ENCODE measurements at places on chromosomes 7 and 10.

- DNase-seq, result no peak
Observed at GRCh38 chr10:88089498-88089897, 226.1 kb downstream of the PTEN start.

- DNase-seq, result no peak
Observed at GRCh38 chr7:87882151-87882937, 6.1 kb downstream of the DBF4 start.

- DNase-seq, result no peak
Observed at GRCh38 chr7:67432536-67433234, 436.1 kb downstream of the TYW1 start.

GRCh38 chr10:7264313-7264756 is 146.5 kb downstream of the SFMBT2 start:
- no peak for DNase-seq

GRCh38 chr7:93228302-93228701 is 2.0 kb upstream of the HEPACAM2 start:
- no peak for DNase-seq

- no peak for DNase-seq
Observed at GRCh38 chr10:11610826-11611247, 613 bp downstream of the USP6NL start.

DNA sequence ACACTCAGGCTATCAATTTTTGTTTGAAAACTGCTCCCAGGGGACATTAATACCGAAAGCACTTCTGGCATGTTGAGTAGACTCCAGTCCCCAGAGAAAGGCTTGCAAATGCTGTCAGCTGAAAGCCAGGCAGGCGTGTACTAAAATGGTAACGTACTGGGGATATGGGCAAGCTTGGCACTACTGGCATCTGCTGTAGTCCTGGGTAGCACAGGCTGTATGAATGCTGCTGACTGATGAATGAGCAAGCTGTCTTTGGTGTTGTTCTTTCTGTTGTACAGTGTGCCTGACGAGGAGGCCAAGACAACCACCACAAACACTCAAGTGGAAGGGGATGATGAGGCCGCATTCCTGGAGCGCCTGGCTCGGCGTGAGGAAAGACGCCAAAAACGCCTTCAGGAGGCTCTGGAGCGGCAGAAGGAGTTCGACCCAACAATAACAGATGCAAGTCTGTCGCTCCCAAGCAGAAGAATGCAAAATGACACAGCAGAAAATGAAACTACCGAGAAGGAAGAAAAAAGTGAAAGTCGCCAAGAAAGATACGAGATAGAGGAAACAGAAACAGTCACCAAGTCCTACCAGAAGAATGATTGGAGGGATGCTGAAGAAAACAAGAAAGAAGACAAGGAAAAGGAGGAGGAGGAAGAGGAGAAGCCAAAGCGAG is 53.5 kb upstream of the AGBL3 start:
- DNase-seq, result peak; percentile 33

GRCh38 chr10:79431428-79431827 is 14.0 kb downstream of the ZCCHC24 start:
- no peak for DNase-seq

GRCh38 chr7:139750459-139751095 is 27.2 kb downstream of the HIPK2 start:
- no peak for DNase-seq

GRCh38 chr10:53726921-53727320 is 954.3 kb upstream of the MBL2 start:
- DNase-seq, result no peak

- no peak for DNase-seq
Observed at GRCh38 chr10:129390147-129390546, 76.9 kb upstream of the MGMT start.

- no peak for DNase-seq
Observed at GRCh38 chr7:156504006-156504405, 136.6 kb upstream of the RNF32 start.

DNA sequence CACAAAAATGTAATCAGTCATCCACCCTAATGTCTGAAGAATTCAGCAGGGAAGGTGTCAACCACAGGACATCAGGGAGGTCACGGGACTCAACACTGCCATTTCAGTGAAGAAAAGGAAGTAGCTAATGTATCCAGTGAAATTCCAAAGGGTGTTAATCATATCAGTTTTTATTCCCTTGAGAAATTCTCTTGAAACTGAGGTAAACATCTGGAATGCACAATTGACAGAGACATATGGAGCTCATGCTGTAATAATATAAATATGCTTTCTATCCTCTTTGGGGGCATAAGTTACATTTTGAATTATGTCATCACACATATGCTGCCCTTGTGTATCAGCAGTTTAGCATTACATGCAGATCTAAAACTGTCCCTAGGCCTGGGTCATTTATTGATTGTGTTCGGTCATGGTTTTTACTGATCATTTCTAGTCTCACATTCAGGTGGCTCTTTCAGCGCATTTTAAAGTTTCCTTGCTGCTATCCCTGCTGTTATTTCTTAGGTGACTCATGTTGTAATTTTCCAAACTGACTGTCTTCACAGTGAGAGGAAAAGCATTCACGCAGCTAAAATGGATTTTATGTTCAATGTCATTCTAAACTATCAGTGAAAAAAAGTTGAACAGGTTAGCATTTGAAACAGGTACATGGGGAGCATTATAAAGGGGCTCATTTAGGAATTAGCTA is 273.9 kb downstream of the TSPAN12 start:
- DNase-seq, result no peak

DNA sequence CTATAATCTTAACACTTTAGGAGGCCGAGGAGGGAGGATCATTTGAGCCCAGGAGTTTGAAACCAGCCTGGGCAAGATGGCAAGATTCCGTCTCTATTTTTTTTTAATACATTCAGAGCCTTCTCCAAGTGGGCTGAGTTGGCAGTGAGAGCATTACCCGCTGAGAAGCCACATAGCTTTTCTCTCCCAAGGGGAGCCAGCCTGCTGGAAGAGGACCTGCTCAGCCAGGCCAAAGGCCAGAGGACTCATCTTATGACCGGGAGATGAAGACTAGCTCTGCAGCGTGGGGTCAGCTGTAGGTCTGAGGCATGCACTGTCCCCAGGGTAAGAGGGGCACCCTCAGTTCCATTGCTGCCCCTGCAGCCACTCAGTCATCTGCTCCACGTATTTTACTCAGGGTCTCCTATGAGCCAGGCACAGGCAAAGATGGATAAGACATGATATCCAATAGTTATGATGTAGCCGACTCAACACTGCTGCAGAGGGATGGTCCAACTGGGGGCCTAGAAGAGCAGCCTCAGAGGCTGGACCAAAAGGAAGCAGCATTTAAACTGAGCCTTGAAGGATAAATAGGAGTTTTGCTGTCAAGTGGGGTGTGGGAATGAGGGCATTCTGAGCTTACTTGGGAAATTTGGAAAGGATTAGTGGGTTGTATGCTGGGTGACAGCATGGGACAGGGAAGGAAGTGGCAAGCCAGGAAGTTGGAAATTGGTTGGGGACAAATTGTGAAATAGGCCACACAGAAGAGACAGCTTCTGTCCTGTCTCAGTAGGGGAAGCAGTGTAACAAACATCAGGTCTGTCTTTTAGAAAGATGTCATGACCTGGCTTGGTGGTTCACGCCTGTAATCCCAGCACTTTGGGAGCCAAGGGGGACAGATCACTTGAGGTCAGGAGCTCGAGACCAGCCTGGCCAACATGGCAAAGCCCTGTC is 1.6 kb upstream of the MARVELD1 start:
- no peak for DNase-seq

DNA sequence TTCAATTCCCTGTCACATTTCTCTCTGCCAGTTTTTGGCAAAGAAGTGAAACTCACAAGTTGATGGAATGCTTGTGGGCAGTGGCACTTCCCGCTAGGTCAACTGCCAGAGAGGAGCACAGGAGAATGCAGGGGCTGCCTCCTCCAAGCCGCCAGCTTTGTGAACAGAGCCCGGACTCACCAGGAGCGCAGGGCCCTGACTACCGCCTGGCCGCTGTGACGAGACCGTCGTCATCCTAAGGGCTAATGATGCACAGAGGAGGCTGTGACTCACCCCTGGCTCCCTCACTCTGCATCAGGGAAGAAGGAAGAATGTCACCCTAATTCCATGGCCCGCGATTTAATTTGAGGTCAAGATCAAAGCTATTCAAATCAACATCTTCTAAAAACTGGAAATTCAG is 123.9 kb downstream of the TAX1BP1 start:
- no peak for DNase-seq

GRCh38 chr10:61354401-61354975 is 98.7 kb downstream of the TMEM26 start:
- no peak for DNase-seq

GRCh38 chr7:131507592-131508331 is 48.7 kb downstream of the PODXL start:
- DNase-seq, result peak; percentile 52

DNA sequence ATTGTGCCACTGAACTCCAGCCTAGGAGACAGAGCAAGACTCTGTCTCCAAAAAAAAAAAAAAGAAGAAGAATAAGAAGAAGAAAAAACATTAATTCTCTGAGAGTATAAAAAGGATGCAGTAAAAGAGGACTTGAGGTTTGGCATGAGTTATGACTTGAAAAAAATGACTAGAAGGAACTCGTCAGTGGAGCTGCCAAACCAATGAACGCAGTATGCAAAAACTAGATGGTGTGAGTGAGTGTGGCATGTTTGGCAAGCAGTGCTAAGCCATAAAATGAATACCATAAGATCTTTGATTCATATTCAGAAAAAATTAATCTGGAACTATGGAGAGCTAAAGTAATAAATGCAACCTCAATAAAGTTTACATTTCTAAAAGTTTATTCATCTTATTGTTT is 68.6 kb upstream of the MEOX2 start:
- no peak for DNase-seq

GRCh38 chr10:49595713-49596492 is 14.2 kb upstream of the SLC18A3 start:
- no peak for DNase-seq

DNA sequence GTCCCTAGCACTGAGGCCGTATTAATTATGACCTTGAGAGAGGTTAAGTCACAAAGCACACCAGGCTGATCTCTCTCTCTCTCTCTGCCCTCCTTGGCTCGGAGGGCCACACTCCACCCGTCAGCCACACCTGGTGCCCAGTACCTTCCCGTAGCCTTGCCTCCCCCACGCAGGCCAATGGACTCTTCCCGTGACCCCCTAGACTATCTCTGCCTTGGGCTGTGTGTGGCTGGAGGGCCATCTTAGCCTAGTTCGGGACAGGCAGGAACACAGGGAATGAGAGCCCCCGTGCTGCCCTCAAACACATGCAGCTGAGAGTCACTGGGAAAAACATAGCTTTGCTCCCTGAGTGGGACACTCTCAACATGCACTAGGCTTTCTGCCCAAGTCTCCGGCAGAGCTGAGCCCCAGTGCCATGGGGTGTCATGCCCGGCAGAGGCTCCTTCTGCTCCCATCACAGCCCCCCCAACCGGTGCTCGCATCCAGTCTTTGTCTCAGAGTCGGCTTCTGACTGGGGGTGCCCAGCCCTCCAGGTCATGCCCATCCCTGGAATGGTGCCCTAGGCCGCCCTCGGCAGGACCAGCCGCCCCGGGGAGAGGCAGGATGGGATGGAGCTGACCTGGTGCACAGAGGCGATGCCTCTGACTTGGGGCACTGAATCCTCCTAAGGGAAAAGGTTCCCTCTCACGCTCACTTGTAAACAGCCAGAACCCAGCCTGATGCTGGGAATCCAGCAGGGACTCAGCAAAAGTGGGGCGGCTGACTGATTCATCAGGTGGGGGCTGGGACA is 63.0 kb downstream of the TCERG1L start:
- no peak for DNase-seq

- DNase-seq, result no peak
Observed at GRCh38 chr10:1179346-1180070, 123.3 kb downstream of the WDR37 start.

DNA sequence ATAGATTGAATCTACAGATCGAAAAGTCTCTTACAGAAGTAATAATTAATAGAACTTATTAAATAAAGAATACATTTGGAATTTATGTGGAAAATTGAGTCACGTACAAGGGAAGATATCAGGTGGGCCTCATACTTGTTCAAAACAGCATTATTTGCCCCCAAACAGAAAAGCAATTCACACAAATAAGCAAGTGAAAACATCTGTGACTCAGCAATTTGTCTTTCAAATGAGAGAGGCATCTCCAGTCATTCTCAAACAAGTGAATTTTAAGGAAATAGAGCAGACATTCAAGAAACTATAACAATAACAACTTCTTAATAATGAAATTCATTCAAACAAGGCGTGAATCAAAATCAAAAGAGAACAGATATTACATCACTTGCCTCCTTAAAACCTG is 50.1 kb downstream of the SEMA3A start:
- no peak for DNase-seq

DNA sequence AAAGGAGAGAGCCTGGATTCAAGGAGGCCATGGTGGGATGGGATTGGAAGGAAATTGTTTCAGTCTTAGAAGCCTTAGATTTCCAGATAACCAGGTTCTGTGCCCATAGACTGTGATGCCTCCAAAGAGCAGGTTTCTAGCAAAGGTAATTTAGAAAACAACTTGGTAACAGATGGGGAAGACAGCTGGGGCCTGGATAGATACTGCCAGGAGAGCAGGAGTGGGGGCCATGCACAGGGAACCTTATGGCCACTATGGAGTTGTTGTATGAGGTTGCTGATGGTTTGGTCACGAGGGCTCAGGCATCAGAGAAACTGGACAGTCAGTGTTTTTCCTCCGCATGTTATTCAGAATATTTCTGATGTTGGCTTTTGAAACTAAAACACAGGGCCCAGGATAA is 901.9 kb downstream of the LRMDA start:
- DNase-seq, result no peak

GRCh38 chr10:78328592-78329404 is 295.1 kb downstream of the RPS24 start:
- no peak for DNase-seq

DNA sequence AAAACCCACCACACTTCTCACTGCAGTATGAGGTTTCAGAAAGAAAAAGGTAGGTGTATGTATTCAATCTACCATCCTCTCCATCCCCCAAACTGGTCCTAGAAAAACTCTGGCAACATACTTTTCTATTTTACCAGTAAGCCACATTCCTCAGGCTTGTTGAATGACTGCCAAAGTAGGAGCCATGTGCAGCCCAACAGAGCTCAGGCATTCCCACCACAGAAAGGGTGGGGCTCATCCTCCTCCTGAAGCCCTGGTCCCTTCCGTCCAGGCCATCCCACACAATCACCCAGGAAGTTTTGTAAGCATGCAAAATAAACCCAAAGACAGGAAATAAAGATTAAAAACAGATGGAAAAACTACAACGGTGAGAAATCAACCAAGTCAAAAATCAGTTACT is 57.2 kb downstream of the MAD1L1 start:
- no peak for DNase-seq

GRCh38 chr10:72272689-72273409 is 875 bp upstream of the DDIT4 start:
- DNase-seq, result no peak
